ENCODE measurements at places on chromosomes 16 and 17.

DNA sequence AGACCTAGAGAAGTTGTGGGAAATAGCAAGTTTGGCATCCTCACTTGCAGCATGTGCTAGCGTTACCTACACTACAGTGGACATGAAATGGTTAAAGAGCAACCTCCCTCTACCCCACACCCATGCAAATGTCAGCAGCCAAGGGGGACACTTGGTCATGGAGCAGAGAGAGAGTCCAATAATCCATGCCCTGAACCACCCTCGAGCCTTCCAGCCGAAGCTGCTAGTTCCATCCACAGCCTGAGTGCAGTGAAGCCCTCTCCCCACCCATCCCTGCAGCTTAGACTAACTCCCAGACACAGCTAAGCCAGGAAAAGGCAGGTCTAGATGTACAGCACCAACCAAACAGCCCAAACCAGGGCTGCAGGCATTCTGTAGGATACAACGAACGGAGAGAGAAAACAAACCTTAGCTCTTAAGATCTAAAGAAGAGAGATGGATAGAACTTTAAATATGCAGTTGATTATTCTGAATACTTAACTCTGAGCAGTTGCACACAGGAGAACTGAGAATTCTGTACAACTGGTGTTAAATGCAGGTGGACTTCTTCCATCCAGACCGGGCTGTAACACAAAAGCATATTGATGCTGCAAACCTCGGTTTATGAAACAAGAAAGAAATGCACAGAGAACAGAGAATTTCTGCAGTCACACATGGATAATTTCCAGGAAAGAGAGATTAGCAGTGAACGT lies 93.8 kb downstream of the SALL1 start:
- no peak for DNase-seq

- DNase-seq: no peak
Measured at GRCh38 chr17:69473841-69474831, 59.6 kb downstream of the MAP2K6 start.

DNA sequence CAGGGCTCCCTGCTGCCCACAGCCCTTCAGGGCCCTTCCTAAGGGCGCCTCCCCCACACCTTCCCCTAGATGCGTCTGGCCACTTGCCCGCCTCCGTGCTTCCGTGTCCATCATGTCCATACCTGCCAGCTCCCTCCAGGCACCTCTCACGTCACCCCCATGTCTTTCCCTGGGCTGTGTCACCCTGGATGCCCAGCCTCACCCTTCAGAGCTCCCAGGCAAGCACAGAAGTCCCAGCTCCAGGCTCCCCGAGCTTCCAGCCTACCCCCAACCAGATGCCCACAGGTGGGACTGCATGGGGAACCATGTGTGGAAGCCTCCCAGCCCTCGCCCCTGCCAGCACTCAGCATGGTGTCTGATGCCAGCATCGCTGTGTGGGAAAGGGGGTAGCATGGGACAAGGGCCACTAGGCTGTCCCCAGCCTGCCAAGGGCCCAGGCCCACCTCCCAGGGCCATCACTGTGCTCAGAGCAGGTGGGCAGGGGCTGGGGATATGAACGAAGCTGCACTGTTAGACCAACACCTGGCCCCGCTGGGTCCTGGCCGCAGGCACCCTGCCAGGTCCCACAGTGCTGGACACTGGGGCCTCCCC lies 1.9 kb upstream of the AXIN1 start:
- DNase-seq: no peak

- no peak for DNase-seq
Measured at GRCh38 chr17:7803981-7804380, 30.0 kb upstream of the KDM6B start.

GRCh38 chr17:4901648-4902344 lies 1.1 kb downstream of the CHRNE start:
- peak; percentile 42 for DNase-seq

GRCh38 chr16:56421976-56422669 lies 3.2 kb downstream of the AMFR start:
- no peak for DNase-seq

DNA sequence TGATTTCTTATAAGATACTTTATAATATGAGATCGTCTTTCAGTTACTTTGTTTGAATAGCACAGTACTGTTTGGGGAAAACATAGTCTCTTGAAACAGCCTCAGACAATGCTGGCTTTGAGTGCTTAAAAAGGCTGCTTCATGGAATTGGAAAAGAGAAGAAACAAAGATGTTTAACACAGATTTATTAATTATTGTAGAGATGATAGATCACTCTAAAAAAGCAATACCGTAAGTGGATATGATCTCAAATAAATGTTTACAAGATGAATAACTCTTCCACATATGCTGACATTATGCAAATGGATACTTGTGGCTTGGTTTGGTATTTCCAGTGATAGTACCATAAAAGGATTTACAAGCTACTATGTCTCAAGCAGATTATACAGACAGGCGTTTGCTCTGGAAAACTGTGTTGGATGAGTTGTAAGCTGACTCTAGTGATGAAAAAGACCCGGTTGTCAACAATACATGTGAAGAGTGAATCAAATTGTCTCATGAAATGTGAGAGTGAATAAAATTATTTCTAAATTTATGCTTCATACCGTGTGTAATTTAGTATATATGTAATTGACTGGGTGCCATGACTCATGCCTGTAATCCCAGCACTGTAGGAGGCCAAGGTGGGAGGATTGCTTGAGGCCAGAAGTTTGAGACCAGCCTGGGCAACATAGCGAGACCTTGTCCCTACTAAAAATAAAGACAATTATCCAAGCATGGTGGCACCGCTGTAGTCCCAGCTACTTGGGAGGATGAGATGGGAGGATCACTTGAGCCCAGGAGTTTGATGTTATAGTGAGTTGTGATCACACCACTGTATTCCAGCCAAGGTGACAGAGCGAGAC lies 105.4 kb downstream of the FTO start:
- no peak for DNase-seq

DNA sequence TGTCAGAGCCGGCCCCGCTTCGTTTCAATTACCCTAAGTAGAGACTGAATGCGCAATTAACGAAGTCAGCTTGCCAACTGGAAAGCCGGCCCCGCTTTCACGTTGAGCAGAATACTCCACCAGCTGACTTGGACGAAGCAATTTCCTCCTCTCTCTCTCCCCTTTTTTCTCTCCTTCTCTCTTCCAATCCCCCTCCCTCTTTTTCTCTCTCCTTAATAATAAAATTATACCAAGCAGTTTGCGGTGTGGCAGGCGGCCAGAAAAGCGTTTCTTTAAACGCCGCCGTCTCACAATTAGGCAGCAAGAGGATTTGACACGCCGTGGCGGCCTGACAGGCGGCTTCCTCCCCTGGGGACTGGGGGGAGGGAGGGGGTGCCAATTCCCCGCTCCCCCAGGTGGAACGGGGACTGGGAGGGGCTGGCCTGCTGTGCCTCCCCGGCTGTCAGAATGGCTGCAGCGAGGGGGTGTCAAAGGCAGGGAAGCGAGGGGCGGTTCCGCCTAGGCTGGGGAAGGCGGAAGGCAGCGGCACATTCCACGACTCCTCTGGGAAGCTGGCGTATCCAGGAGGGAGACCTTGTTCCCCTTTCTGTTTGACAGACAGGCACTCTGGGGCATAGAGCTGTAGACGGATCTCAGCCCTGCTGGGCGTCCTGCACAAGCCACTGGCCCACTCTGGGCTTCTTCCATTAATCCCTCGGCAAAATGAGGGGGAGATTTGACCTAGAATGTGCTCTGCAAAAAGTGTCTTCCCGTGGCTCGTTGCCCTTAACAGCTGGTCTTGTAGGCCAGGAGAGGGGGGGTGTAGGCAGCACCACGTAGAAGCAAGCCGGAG lies 52.7 kb downstream of the SREBF1 start:
- peak; percentile 56 for DNase-seq

GRCh38 chr17:64777415-64778239 lies 115.5 kb upstream of the SMURF2 start:
- no peak for DNase-seq

GRCh38 chr17:207775-208174 lies 26.3 kb upstream of the DOC2B start:
- DNase-seq: no peak

- DNase-seq: peak; percentile 84
Measured at GRCh38 chr17:49567871-49568694, 7.6 kb upstream of the NXPH3 start.

- no peak for DNase-seq
Measured at GRCh38 chr16:80664786-80665185, 124.0 kb downstream of the DYNLRB2 start.

GRCh38 chr17:49439305-49439672 lies 24.6 kb upstream of the PHB1 start:
- DNase-seq: no peak

- DNase-seq: no peak
Measured at GRCh38 chr17:64326420-64327054, 63.5 kb upstream of the TEX2 start.

DNA sequence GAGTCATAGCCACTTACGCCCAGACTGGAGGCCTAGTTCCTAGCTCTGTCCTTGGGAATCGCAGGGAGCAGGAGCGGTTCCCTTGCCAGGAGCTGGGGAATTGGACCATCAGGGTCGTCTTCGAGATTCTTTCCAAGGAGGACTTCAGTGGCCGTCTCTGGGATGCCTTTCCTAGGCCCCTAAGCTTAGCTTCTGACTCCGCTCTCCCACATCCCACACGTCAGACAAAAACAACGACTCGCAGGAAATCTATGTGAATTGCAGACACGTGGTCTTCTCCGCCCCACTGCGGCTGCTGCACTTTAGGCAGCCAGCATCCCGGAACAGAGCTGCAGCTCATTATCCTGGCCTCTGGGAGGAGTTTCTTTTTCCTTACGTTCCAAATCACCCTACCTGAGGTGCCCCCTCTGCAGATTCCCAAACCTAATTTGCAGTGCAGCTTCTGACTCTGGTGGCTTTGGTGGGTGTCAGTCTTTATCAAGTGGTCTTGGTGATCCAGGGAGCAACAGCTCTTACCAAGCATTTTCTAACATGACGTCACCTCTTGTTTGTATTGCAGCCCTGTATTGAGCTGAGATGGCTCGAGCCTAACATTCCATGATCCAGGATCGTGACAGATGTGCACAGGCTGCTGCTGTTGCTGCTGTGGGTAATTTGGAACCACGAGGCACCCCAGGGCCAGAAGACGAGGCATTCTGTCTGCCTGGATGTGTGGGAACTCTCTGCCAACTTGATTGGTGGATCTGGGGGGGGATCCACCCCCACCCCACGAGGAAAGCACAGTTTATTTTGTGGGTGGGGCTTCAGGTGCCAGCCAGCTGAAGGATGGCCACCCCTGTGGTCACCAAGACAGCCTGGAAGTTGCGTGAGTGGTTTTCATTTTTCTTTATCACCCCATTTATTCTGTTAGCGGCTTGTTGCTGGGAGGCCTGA lies 1.1 kb downstream of the KATNB1 start:
- DNase-seq: peak; percentile 80

GRCh38 chr16:70601576-70602575 lies 44.5 kb upstream of the IL34 start:
- no peak for DNase-seq

DNA sequence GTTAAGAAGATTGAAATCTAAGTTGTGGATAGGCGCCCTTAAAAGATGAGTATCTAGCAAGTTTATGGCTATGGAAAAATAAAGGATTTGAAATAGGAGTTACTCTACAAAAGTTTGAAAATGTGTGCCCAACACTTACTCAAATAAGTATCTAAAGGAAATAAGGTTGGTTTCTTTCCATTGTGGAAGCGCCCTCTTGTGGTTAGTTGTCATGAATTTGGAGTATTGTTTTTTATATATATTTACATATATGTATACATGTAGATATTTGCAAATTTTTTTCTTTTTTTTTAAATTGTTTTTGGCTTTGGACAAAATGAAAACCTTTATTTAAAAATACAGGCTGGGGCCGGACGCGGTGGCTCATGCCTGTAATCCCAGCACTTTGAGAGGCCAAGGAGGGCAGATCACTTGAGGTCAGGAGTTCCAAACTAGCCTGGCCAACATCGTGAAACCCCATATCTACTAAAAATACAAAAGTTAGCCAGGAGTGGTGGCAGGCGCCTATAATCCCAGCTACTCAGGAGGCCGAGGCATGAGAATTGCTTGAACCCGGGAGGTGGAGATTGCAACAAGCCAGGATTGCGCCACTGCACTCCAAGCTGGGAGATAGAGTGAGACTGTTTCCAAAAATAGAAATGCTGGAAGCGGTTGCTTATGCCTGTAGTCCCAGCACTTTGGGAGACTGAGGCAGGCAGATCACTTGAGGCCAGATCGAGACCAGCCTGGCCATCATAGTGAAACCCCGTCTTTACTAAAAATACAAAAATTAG lies 24.0 kb upstream of the VPS4A start:
- peak; percentile 43 for DNase-seq

GRCh38 chr16:84115919-84116719 lies 623 bp downstream of the MBTPS1 start:
- DNase-seq: peak; percentile 49

Data from CD8-positive, alpha-beta T cell (primary cell).